ENCODE measurements at places on chromosomes 7 and 10.
A peak's percentile ranks its signal among the peaks of the same experiment; 100 is the strongest.

GRCh38 chr10:124703778-124704427 is 40.3 kb downstream of the FAM53B start:
- no peak for DNase-seq

- no peak for DNase-seq
Observed at GRCh38 chr10:10292501-10292900, 725.2 kb upstream of the CELF2 start.

DNA sequence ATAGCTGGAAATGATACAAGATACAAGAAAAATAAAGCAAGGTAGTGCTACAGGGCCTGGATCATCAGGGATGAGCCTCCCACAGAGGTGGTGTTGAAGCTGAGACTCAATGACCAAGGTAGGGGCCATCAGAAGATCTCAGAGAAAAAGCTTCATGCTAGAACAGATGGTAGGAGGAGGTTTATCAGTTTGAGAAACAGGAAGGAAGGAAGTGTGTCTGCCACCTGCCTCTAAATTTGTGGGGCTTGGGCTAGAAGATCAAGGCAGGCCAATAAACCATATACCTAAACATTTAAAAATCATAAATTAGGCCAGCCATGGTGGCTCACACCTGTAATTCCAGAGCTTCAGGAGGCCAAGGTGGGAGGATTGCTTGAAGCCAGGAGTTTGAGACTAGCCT is 410.8 kb upstream of the PRKCQ start:
- DNase-seq = no peak

DNA sequence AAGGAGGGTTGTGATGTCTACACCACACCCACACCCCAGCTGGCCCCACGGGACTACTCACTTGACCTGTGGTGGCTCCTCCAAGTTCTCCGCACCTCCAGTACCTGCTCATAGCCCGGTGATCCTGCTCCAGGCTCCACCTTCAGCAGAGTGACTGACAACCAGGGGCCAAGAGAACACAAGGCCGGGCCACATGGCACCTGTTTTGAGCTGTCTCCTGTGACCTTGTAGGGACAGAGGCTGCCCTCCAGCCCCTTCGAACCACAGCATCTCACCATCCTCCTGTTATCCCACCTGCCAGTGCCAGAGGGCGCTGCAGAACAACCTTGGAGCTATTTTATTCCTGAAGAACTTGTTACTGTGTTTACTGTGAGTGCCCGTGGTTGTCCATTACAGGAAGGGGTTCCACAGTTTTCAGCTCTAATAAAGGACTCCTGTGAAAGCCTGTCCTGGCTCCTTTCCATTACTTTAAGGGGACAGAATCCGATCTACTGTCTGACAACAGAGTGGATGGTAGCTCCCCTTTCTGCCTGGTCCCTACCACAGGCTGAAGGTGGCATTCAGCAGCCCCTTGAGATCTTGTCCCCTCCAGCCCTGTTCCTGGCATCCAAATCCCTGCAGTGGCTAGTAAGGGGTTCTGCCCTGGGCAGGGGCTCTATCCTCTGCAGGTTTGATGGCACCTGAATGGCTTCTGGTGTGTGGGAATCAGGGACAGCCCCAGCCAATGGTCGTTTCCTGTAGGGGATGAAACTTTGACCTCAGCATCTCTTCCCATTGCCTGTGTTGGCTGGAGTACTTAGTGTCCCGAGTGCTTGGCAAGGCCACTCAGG is 50.8 kb downstream of the C10orf120 start:
- DNase-seq = peak; percentile 52

DNA sequence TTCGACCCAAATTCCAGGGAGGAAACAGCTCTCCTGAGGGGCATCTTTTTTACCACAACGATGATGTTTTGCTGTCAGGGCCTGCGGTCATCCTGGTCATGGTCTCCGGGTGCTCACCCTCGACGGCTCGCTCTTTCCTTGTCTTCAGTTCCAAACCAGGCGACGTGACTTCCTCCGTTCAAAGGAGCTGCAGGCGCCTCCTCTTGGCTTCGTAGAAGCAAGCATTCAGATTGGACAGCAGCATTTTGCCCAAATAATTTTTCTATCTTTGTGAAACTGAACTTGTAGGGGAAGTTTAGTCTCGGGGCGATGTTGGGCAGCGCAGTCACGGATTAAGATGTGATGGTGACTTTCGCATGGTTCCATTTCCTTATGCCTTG is 208.9 kb downstream of the DNAJB6 start:
- peak; percentile 8 for DNase-seq

DNA sequence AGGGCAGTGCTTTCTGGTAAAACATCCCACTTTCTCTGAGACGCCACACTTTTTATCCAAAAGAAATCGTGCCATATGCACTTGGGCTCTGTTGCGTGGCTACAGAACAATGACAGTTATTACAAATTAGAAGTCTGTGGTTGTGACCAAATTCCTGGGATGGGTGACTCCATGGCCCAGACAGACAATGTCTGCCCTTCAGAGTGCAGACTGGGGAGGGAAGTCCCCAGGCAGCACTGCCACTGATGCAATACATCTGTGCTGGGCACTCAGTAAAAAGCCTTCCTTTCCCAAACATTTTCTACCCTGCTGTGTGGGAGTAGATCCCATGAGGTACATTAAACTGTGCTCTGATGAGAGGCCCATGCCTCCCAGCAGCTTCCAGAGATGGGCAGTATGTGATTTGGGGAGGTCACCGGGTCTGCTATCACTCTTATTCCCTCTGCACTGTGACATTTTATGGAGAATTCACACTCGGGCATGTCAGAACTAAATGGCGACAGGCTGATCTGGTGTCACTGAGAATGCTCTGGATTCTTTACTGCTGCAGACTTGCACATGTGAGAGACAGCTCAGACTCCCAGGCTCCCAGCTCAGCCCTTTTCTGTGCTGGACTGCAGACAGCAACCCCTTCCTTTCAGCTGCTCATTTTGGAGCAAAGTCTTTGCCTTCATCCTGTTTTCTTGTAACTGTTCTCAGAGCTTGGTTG is 243.5 kb upstream of the ZNF32 start:
- no peak for DNase-seq

DNA sequence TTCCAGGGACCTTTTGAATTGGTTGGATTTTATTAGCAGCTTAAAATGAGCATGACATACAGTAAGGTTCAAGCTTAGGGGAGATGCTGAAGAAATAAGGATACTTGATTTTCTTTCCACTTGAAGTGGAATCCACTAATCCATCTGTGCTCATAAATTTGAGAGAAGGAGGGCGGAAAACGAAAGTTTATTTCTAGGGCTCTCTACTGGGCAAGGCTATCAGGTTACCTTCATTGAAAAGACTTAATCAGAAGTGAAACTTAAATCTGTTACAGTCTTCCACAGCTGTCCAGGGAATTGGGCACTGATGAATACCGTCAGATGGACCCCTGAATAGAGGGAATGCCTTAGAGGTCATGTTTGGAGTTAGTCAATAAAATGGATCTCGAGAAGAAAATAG is 21.8 kb downstream of the AUTS2 start:
- DNase-seq = no peak

GRCh38 chr7:12756821-12757220 is 69.4 kb downstream of the ARL4A start:
- DNase-seq = no peak

DNA sequence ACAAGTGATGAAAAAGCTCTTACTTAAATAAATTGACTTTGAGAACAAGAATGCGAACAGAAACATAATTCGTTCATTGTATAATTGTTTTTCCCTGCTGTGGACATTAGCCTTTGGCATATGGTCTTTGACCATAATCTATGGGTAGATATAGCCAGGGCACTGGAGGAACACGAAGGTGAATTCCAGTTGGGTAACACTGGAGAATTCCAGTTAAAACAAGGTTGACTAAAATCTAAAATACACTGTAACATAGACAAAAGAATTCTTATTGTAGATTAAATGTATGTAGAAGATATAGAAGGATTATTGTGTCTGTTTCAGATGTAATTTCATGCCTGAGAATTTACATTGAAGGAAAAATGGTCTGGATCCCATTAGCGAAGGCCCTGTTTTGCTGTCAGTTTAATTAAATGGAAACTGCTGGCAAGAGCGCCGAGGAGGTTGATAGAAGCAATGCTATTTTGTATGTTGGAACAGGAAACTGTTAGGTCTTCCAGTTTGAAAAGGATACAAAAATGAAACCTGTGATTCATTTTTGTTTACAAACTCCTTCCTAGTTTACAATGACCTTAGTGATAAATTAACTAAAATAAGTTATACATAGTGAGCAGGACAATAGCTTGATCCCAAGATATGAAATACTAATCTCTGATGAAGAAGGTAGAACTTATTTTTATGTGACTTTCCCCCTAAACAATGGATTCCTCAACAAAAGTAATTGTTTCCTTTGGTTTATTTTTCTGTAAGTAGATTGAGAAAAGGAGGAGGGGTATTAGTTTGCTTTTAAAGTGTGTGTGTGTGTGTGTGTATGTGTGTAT is 68.9 kb downstream of the ARID5B start:
- no peak for DNase-seq

DNA sequence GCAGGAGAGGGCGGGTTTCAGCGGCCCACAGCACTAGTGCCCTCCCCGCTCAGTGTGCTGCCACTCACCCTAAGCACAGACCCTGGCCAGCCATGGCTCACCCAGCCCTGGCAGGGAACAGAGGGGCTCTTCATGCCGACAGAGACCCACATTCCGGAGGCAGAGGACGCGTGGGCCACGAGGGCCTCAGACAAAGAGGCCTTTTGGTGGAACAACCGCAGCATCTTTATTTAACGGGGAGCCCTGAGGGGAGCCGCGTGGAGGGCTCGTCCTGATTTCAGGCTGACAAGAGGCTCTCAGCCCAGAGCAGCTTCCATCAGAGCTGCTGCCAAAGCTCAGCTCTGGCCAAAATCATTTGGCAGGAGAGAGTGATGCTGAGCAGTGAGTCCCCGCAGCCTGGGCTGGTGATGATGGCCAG is 127.8 kb downstream of the SH3PXD2A start:
- DNase-seq = no peak

GRCh38 chr10:43803791-43804190 is 155.1 kb upstream of the ZNF32 start:
- no peak for DNase-seq
